Activated CD8-positive, alpha-beta memory T cell treated with anti-CD3 and anti-CD28 coated beads, Interleukin-2, amount 50 U/mL, for 48 hours (primary cell): ENCODE measurements at places on chromosomes 13 and 19.
A peak's percentile ranks its signal among the peaks of the same experiment; 100 is the strongest.

DNA sequence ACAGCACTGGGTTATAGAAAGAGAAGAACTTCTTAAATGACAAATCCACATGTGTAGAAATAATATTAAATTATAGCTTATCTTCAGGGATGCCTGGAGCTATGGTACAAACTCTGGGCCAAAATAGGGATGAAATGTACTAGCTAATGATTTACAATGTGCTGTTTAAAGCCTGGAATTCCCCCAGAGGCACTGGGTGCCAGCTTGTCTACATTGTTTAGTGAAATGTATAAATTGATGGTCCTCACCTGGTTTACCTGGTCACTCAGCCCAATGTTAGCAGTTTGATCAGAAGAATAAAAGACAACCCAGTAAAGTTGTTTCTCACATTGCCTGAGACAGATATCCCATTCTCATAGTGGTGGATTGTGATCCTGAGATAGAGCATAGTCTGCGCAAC is 597.2 kb downstream of the DIAPH3 start:
- DNase-seq, result no peak

DNA sequence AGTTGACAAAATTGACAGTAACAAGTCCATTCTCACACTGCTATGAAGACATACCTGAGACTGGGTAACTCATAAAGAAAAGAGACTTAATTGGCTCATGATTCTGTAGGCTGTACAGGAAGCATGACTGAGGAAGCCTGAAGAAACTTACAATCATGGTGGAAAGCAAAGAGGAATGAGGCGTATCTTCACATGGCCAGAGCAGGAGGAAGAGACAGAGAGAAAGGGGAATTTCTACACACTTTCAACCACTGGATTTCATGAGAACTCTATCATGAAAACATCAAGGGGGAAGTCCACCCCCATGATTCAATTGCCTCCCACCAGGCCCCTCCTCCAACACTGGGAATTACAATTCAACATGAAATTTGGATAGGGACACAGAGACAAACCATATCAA is 758.4 kb upstream of the SLITRK1 start:
- no peak for DNase-seq

GRCh38 chr19:11005521-11005920 is 44.7 kb downstream of the SMARCA4 start:
- no peak for DNase-seq

DNA sequence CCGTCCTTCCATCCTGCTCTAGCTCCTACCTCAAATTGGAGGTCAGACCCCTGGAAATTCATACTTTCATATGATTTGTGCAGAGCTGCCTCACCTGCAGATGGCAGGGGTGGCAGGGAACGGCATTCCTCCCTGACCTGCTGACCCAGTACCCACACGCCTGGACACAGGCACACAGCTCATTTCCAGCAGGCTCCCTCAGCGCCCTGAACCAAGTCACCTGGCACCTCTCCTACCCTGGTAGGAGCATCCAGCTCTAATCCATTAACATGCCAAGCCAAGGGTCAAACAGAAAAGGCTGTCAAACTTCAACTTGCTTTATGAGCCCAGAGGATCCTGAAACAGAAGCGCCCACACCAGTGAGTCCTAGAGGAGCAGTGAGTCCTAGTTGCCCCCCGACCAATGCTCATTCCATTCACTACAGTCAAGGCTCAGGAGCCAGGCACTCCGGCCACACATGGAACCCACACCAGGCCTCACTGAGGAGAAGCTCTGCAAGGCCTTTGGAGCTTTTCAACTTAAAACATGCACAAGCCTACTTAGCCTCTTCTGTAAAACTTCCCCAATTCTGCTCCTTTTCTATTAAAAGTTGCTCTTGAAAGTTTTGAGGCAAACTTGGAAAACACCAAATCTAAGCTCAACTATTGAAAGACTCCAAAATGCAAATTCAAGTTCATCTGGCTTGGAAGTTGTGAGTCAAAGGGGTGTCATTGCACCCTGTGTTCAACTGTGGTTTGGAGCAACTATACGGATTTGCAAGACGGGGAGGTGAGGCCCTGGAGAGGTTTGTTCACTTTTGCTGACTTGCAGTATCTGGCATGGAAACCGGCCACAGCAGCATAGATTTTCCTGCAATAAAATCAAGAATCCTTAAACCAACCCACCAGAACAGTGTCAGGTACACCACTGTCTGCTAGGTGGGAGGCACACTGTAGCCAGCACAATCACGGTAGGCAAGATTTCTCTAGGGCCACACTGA is 96.7 kb downstream of the CRYL1 start:
- no peak for DNase-seq

GRCh38 chr13:105758918-105759860 is 776.3 kb downstream of the EFNB2 start:
- no peak for DNase-seq

GRCh38 chr13:99310382-99311031 is 3.3 kb upstream of the GPR183 start:
- no peak for DNase-seq

DNA sequence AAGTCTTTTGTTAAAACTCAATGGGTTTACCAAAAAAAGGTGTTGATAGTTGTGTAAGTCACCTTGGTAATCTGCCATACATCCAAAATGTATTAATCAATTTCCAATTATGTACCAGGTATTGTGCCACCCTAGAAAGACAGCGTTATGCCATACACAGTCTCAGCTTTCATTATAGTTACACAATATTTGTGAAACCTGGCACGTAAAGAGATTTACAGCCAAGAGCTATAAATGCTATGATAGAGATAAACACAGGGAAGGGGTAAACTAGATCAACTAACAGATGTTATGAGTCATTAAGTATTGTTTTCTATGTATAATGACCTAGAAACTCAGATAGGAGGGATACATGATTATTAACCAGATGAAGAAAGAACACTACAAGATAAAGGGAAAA is 725.6 kb upstream of the SLITRK5 start:
- no peak for DNase-seq

- no peak for DNase-seq
Measured at GRCh38 chr19:739998-740715, 10.8 kb upstream of the MISP start.

- no peak for DNase-seq
Measured at GRCh38 chr13:47166336-47166735, 269.5 kb upstream of the HTR2A start.

- DNase-seq, result no peak
Measured at GRCh38 chr13:58879114-58879513, 1247.6 kb downstream of the PCDH17 start.

DNA sequence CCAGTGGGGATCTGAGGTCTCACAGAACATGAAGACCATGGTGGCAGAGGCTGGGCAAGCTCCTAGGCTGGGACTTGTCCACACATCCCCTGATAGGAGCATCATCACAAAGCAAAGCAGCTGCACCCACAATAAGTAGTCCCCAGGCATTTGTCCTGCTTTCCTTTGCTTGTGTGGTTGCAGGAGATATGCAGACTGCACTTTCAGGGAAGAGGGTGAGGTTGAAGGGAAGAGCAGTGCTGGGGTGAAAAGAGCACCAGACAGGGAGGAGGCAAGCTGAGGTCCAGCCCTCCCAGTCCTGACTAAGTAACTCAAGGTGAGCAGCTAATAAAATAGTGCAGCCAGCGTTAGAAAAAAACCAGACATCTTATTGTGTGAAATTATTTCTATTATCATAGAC is 383.6 kb downstream of the UQCRFS1 start:
- DNase-seq, result no peak

- DNase-seq, result no peak
Measured at GRCh38 chr13:84208246-84208910, 326.1 kb upstream of the SLITRK1 start.

DNA sequence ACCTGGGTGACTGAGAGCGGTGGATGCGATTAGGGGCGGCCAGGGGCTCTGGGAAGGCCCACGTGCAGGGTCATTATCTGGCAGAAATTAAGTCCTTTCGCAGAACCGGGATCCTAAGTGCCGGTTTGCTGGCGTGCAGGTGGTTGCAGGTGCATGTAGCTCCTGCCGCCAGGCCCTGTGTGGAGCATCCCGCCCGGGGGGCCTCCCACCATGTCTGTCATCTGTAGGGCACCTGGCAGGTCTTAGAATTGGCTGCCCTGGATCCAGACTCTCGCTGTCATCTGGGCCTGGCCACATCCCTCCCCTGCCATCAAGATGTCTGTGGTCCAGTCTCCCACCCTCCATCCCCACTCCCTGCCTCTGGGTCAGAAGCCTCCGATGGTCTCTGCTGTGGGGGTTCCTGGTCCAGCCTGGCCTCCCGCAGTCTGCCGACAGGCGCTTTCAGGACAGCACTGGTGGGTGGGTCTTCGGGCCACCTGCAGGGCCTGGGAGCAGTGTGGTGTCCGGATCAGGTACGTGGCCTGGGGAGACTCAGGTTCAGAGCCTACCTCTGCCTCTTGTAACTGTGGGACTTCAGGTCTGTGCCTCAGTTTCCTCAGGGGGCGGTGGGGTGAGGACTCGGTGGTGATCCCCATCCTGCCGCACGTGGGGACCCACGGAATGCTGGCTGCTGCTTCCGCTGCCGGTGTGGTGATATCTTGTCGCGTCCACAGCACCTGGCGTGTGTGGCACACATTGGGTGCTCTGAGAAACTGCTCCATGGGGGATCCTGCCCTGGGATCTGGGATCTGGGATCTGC is 5.4 kb downstream of the GNA11 start:
- no peak for DNase-seq

DNA sequence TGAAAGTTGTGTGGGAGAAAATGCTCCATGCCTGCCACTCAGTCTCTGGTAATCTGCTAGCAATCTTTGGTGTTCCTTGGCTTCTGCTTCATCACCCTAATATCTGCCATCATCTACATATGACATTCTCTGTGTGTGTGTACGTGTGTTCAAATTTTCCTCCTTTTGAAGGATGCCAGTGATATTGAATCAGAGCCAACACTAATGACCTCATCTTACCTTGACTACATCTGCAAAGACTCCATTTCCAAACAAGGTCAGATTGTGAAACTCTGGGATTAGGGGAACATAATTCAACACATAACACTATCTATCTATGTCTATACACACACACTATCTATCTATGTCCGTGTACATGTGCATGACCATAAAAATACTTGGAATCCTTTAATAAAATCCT is 81.4 kb upstream of the IRS2 start:
- DNase-seq, result no peak

DNA sequence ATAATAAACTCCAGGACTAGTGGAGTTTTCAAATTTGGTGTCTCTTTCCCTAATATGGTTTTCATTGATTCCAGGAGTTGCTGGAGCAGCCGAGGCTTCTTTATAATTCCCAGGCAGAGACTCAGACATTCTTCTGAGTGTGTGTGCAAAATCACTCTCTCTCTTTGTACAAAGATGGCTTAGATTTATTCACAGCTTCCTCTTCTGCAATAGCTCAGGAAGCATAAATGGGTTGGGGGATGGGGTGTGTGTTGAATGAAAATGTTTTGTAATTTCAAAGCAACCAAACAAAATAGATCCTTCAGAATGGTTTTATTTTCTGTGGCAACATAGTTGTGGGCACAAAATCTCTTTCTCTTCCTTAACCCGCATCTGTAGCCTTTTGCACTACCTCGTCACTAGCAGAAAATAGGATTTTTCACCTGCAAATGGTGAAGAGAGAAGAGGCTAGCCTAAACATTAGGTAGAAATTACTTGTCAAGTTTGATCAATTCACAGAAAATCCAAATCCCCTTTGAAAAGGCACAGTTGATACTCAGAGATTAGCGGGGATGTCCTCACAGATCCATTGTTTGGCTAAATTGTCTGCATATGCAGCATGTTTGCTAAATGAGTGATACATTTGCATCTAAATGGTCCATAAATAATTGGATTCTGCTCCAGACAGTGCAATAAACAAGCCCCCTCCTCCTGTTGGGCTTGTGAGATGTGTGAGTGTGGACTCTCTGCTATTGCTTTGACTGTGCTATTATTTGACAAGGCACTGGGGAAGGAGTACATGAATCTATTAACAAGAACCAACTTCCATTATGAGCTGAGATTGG is 66.7 kb downstream of the CBY2 start:
- DNase-seq, result no peak

- DNase-seq, result no peak
Measured at GRCh38 chr13:94878602-94879165, 166.3 kb upstream of the SOX21 start.

- no peak for DNase-seq
Measured at GRCh38 chr19:18308948-18309325, 13.9 kb downstream of the LSM4 start.

DNA sequence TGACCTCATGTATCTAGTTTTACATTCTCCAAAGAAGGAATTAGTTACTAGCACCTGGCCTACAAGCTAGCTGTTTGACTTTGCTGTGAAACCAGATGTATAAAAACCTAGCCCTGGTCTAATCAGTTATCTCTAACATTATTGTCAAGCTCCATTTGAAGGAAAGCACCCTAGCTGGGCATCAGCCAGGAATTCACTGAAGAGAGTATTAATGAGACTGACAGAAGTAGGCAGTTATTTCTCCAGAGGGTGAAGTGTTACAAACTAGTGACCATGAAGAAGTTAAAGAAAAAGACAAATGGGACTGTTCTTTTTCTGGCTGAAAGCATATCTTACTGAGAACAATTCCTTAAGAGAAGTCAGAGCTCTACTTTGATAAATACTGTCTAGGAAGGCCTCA is 2529.3 kb upstream of the PCDH20 start:
- no peak for DNase-seq

- DNase-seq, result no peak
Measured at GRCh38 chr13:77687799-77688198, 9.7 kb upstream of the SLAIN1 start.

GRCh38 chr13:51629491-51630287 is 45.4 kb downstream of the WDFY2 start:
- no peak for DNase-seq

- DNase-seq, result no peak
Measured at GRCh38 chr13:53800011-53800410, 771.4 kb downstream of the OLFM4 start.

- DNase-seq, result peak; percentile 90
Measured at GRCh38 chr19:56252699-56253422, 19.7 kb upstream of the EDDM13 start.

DNA sequence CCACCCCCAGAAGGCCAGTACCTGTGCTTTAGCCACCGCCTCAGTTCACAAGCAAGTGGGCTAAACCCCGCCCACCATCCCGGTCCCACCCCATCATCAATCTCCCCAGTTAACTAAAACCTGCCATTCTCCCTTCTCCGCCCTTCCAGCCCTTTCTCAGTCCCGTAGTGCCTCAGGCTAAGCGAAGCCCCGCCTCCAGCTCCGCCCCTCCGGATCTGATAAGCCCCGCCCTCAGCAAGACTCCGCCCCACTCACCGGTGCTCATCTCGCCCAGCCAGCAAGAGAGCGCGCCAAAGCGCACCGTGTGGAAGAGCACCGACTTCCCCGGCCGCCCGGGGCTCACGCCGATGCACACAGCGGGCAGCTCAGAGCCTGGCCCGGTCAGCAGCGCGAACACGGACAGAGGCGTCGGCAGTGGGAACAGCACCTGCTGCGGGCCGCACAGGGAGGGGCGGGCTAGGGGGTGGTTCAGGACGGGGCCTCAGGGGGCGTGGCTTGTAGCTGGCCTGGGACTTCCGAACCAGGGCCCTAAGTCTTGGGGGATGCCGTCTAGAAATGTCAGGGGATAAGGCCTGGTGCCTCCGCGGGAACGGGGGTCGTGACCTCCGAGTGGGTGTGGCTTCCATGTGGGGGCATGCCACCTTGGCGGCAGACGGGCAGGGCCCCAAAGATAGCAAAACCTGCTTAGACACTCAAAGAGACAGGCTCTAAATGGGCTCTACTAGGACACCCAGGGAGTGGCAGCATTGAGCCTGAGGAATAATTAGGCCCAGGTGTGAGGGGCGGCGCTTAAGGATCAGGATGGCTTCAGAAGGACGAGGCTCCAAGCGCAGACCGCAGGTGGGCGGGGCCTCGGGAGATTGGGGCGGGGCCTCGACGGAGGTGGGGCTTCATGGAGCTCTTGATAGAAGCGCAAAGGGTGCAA is 21.4 kb downstream of the MAP4K1 start:
- peak; percentile 71 for DNase-seq

- DNase-seq, result no peak
Measured at GRCh38 chr13:77375560-77376108, 48.7 kb upstream of the MYCBP2 start.
